GM19239 (cell line): ENCODE measurements at places on chromosomes 5 and 9.
A peak's percentile ranks its signal among the peaks of the same experiment; 100 is the strongest.

- no peak for DNase-seq
These were observed 87.9 kb upstream of the GRIA1 start for GRCh38 chr5:153402550-153402949.

- no peak for DNase-seq
These were observed 1033.4 kb downstream of the TLE4 start for GRCh38 chr9:80605129-80605528.

- DNase-seq: no peak
These were observed 143.2 kb downstream of the RMI1 start for GRCh38 chr9:84123648-84124406.

DNA sequence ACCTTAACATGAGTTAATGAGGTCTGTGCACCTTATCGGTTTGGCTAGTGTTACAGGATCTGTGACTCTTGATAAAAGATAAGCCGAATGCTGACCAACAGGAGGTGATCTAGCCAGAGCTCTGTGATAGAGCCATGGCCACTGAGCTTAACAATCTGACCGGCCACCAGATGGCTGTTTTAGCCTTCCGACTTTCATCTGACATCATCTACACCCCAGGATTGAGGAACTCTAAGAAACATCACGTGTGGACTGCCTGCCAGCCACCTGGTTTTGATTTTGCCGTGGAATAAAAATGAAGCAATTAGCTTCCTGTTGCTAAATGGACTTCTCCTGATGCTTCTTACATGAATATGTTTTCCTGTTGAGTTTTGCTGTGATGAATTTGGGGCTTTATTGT lies 281.3 kb downstream of the CEMIP2 start:
- DNase-seq: no peak

- DNase-seq: no peak
These were observed 20.0 kb upstream of the GCNT1 start for GRCh38 chr9:76438841-76439588.

DNA sequence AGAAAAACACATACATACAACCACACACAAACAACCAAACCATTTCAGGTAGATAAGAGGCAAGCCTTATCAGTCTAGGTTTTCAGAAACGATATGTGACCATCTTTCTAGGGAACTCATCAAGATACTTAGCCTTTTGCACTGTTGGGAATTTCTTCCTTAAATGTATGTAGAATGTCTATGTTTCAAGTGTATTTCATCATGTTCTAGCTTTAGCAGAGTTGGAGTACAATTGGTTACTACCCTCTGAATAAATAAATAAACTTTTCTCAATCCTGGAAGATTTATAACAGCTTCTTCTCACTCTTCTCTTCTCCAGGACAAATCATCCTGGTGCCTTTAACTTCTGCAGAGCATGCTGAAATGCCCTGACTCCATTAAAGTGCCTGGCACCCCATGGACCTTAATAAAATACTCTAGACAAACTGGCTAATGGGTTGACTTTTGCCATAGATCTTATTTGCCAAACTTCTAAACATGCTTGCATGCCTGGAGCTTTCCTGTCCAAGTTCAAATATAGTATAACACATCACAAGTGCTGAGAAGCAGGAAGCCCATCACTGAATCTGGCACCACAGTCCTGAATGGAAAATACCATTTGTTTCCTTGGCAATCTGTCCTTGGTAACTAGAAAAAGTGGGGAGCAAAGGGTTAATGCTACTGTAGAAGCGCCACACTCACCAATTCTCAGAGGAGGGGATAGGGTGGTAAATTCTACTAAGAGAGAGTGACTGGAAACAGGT lies 33.1 kb upstream of the ZNF462 start:
- no peak for DNase-seq

- no peak for DNase-seq
These were observed 445.0 kb upstream of the SMC2 start for GRCh38 chr9:103649086-103649485.

DNA sequence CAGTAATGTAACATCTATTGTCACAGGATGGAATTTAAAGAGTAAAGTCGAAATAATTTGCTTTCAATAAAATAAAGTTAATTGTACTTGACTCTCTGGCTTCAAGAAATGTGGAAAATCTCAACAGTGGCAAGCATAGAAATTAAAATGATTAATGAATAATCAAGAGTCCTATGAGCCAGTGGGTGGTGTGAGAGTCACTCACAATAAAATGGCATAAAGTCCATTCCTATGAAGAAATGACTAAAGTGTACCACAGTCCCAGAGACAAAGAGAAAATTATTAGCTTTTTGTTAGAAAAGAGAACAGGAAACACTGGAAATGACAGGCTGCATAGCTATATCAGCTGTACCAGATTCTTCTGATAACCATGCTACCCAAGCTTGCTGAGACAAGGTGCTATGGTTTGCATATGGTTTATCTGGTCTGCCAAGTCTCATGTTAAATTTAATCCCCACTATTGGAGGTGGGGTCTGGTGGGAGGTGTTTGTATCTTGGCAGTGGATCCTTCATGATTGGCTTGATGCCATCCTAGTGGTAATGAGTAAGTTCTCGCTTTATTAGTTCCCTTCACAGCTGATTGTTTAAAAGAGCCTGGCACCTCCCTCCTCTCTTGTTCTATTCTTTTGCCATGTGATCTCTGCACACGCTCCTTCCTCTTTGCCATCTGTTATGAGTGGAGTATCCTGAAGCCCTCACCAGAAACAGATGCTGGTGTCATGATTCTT lies 647.7 kb upstream of the ITGA1 start:
- DNase-seq: no peak

DNA sequence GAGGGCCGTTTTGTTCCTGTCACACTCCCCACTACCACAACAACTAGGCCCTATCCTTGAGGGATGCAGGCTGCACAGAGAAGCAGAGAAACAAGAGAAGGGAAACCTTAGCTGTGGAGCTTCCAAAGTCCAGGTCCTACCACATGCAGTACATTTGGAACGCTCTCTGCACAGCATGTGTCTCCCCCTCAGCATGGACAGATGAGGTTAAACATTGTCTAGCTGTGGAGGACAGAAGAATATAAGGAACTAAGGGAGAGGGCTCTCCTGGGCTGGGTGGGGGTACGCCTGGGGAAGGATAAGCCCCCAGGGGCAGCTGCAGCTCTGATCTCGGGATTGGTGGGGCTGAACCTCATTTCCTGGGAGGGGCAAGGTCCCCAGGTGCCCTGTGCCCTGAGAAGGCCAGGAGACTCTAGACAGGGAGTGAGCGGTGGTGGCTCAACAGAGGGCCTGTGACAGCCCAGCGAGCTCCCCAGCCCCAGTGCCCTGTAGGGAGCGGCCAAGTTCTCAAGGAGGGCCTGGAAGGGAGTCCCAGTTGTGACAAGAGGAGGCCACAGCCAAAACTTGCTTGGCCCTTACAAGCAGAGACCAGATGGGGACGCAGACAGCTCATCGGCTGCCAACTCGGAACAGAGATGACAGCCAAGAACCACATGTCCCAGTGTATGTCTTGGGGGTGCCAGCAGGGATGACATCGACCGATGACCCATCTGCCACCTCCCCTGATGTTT lies 30.1 kb downstream of the TSPAN17 start:
- no peak for DNase-seq

DNA sequence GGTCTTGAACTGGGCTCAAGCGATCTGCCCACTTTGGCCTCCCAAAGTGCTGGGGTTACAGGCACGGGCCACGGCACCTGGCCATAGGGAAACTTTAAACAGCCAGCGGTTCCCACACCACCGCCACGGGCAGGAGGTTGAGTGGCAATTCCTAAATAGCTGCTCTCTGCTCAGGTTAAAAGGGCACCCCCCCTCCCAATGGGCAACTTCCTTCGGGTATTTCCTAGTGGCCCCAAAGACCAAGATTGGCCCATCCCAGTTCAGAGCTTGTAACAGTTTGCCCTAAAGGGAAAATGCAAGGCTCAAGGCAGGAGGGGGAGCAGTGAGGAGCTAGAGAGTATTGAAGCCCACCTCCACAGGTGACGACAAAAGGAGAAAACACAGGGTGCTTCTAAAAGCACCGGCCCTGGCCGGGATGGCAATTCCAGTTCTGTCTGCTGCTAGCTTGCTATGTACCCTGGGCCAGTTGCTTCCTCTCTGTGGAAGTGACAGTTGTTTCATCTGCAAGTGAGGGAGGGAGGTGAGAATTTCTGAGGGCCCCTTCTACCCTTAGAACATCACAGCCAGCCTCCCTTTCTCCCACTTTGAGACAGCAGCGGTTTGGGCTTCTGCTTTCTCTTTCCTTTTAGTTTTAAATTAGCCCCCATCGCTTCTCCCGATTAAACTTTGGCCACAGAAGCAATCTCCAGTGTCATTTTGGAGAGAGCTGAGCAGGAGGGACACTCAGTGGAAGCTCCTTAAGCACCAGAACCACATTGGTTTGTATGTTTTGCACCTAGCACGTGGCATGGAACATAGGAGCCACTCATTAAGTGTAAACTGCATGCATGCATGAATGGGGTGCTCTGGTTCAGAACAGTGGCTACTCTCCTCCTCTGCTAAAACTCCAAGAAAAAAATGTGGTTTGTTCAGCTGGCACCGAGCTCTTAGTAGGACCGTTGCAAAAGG lies 17.3 kb upstream of the TNIP1 start:
- DNase-seq: peak; percentile 52

DNA sequence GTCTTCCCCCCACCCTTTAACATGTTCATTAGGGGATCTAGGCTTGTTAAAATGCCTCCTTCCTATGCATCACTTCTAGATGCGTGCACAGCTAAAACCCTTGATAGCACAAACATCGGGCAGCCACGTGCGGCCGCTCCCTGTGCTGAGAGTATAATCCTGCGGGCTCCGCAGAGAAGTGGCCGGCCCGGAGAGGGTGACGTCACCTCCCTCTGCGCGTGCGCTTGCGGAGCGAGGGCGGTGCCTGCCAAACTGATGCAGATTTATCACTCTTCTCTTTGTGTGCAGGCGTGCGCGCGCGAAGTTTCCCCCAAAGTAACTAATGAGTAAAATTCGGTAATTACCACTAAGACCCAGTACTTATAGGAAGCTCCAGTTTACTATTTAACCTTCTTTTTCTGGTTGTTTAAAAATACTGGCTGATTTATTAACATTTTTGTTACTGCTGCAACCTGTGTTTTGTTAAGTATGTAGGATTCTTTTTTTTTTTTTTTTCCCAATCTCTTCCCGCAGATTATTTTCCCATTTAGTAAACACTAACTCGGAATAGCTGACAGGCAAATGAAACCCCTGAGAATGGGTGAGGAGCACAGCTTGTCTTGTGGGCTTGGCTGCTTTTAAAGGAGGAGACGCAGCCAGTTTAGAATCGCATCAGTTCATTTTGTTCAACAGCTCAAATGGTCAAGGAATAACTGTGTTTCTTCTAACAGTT lies 121.6 kb downstream of the TRIO start:
- DNase-seq: peak; percentile 43

DNA sequence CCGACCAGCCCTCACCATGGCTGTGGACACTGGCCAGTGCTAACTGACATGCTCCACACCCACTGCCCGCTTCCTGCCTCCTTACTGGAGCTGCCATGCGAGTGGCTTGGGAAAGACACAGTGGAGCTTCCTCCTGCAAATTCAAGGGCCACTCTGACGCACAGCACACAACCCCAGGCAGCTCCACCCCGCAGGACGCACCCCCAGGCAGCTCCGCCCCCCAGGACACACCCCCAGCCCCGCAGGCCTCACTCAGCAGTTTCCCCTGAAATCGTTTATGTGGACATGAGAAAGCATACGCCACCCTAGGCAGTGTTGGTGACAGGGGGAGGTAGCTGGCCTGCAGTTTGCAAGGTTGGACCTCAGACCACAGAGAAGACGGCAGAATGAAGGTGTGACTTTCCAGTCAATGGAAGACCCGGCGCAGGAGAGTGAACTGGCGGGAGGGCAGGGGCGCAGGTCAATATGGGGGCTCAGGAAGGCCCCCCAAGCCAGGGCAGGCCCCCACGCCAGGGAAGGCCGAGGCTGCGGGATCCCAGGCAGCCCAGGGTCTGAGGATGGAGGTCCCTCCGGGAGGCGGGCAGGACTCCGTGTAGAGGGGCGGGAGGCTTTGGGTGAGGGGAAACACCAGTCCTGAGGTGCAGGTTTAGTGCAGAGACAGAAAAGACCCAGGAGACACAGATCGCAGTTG lies 21.6 kb downstream of the LPCAT1 start:
- DNase-seq: no peak

DNA sequence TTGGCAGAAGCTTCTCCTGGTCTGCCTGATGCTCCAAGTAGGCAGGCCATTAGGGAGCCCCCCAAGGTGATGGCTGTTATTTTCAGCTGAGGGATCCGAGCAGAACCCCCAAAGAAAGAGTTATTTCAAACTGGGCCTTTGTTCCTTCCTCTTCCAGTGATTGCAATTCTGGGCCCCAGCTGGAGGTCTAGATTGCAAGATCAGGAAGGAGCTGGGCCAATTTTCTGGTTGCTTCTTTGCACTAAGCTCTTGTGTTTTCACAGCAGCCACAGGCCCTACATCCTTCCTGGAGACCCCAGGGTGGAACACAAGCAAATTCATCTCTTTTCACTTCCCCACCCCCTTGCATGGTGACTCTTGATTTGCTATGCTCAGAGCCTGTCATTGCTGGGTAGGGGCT lies 215.0 kb downstream of the SEMA6A start:
- DNase-seq: no peak

DNA sequence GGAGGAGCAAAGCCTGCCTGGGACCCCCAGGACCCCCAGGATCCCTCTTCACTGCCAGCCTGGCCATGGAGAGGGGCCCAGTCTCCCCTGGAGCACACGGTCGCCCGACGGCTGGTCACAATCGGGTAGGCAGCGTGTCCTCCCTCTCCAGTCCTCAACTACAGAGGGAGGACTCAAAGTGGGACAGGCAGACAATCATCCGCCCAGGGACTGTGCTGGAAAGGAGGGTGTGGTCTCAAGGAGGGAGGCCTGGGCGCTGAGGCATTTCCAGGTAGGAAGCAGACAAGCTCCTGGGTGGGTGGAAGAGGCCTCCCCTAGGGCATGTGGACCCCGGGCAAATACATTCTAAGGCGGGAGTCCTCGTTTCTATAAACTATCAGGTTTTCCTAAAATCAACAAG lies 93.2 kb upstream of the ADAMTS2 start:
- no peak for DNase-seq

DNA sequence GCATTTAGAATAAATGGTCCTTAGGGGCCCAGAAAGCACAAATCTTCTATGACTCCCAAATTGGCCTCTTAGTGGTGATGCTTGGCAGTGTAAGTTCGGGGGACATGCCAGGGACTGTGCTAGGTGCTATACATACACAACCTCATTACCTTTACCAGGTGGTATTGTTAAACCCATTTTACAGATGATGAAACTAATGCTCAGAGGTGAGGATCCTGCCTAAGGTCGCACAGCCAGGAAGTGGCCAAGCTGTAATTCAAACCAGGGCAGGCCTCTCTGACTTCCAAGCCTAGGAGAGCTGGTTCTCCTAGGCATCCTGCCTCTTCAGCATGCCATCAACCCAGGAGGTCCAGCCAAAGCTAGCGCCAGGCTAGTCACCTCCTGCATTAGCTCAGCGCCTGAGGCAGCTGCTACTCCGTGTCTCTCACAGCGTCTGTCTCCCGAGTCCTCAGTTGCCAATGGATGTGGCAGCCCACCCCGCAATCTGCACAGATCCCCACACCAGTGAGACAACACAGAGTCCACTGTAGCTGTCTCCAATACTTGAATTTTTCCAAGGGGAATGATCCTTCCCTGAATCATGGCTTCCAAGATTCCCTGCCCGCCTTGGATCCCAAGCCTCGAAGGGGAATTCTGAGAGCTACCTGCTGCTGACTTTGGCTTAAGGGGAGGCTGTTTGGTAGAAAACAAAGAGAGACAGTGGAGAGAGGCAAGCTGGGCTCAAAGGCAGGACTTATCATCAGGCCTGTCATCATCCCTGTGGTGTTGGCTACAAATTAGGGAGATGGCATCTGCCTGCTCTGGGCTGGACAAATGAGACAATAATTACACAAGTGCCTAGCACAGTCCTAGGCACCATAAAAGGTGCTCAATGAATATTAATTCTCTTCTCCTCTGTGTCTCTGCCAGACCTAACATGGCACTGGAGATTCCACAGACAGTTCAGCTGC lies 52.6 kb downstream of the CRB2 start:
- DNase-seq: no peak
